ENCODE measurements at places on chromosomes 1 and 21. TPM values are rescaled to one million over a fixed set of nuclear protein-coding genes. Genes with fewer than 3 reads are reported as not detected.
A peak's percentile ranks its signal among the peaks of the same experiment; 100 is the strongest.

- H3K36me3 ChIP-seq, result peaks cover 2% of the 10 kb centered on the region
- H3K27me3 ChIP-seq, result no peaks in the 10 kb centered on the region
- DNase-seq, result no peak
- peak overlapping the region; percentile 53 for H3K4me3 ChIP-seq
- peak overlapping the region; percentile 78 for H3K27ac ChIP-seq
Observed at GRCh38 chr1:113046569-113046968, 26.4 kb upstream of the LRIG2 start.

DNA sequence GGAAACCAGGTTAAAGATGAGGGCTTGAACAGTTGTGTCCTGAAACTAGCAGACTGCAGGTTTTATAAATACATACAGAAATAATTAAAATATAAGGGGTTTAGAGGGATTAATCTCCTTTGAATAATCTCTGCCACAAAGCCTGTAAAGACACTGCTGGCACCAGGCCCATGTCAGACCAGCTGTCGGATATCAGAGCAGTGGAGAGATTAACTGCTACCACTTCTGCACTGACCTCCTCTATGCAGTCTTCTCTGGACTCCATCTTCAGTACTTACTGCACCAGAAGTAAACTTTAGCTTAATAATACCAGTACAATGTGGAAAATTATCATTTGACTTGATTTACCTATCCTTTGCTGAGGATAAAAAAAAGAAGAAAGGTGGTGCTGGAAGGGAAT, 128.6 kb downstream of the LHX4 start:
- H3K4me3 ChIP-seq, result no peak overlapping the region
- no peak for DNase-seq
- H3K27me3 ChIP-seq, result no peaks in the 10 kb centered on the region
- H3K36me3 ChIP-seq, result peaks cover 4% of the 10 kb centered on the region
- H3K4me1 ChIP-seq, result peaks cover 8% of the 10 kb centered on the region

Gene TMPRSS2
- not detected for total RNA-seq

GRCh38 chr1:224767031-224767430, 150.9 kb downstream of the CNIH3 start:
- H3K4me3 ChIP-seq, result no peak overlapping the region
- DNase-seq, result no peak
- no peaks in the 10 kb centered on the region for H3K4me1 ChIP-seq
- no peaks in the 10 kb centered on the region for H3K36me3 ChIP-seq

- no peak overlapping the region for H3K4me3 ChIP-seq
- H3K27ac ChIP-seq, result no peak overlapping the region
- no peaks in the 10 kb centered on the region for H3K36me3 ChIP-seq
Observed at GRCh38 chr1:8848663-8849386, 29.7 kb downstream of the ENO1 start.

- H3K27ac ChIP-seq, result peak within 1 kb of the TSS; percentile 98
- peaks cover 7% of the 10 kb centered on the region for H3K36me3 ChIP-seq
- peaks cover 47% of the 10 kb centered on the region for H3K4me1 ChIP-seq
- H3K27me3 ChIP-seq, result no peaks in the 10 kb centered on the region
- peak within 1 kb of the TSS; percentile 93 for H3K4me3 ChIP-seq
- peak; percentile 21 for DNase-seq
Observed at GRCh38 chr1:181033799-181034451, at the start of gene MR1. MR1 (plus strand) TSS chr1:181033983; CDS start chr1:181034008, 25 bp downstream.

- H3K27me3 ChIP-seq, result no peaks in the 10 kb centered on the region
- no peak overlapping the region for H3K4me3 ChIP-seq
- H3K36me3 ChIP-seq, result peaks cover 18% of the 10 kb centered on the region
- H3K4me1 ChIP-seq, result peaks cover 2% of the 10 kb centered on the region
- no peak for DNase-seq
Observed at GRCh38 chr1:107739651-107740050, 225.3 kb downstream of the VAV3 start.

Gene NSL1
- 36.7 TPM for total RNA-seq

GRCh38 chr1:71087060-71087459, 6.2 kb upstream of the ZRANB2 start:
- peaks cover 25% of the 10 kb centered on the region for H3K27me3 ChIP-seq
- no peak overlapping the region for H3K4me3 ChIP-seq
- no peak for DNase-seq
- H3K4me1 ChIP-seq, result no peaks in the 10 kb centered on the region

GRCh38 chr1:234490793-234491479, 12.0 kb upstream of the TARBP1 start:
- H3K4me3 ChIP-seq, result no peak overlapping the region
- H3K4me1 ChIP-seq, result peaks cover 31% of the 10 kb centered on the region
- DNase-seq, result no peak

DNA sequence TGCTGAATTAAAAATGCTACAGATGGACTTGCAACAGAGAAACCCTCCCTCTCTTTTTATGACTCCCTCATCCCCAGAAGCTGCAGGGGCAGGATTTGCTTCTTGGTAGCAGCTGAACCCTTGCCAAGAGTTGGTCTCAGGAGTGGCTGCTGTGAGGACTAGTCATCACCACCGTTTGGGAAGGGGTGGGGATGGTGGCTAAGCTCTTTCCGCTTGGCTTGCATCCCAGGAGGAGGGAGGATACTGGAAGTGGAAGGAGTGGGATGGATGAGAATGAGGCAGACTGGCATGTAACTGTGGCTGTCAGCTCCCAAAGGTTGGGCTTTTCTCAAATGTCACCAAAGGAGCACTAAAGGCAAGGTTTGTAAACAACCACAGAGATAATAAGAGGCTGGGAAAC, 50.8 kb upstream of the COL24A1 start:
- no peak overlapping the region for H3K27ac ChIP-seq
- no peak for DNase-seq
- no peaks in the 10 kb centered on the region for H3K27me3 ChIP-seq
- H3K36me3 ChIP-seq, result no peaks in the 10 kb centered on the region
- H3K4me1 ChIP-seq, result no peaks in the 10 kb centered on the region
- no peak overlapping the region for H3K4me3 ChIP-seq

DNA sequence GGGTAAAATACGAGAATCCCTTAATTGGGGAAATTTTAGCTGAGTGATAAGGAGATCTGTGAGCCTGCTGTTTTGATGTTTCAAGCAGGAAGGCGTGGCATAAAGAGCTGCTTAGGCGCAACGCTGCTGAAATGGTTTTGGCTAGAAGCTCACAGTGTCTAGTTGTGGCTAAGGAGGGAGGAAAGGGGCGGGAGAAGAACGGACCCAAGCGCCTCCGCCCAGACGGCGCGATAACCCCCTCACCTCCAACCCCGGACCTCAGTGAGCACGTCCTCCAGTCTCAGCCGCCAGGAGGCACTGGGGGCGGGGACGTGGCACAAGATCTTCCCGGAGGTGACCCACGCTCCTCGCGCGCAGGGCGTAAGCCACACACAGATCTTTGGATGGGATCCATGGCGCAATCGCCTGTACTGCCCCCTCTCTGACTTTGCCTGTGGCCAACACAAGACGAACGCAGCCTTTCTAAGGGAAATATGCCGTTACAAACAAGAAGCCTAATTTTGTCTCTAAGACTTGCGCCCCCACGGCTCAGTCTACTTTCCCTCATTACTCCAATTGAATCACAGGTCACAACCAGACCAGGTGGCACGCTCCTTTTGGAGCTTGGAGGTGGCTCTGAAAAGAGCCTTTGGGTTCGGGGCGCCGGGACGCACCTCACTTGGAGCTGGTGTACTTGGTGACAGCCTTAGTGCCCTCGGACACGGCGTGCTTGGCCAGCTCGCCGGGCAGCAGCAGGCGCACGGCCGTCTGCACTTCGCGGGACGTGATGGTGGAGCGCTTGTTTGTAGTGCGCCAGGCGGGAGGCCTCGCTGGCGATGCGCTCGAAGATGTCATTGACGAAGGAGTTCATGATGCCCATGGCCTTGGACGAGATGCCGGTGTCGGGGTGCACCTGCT, 23.4 kb upstream of the RNF187 start:
- peaks cover 34% of the 10 kb centered on the region for H3K27me3 ChIP-seq
- peaks cover 26% of the 10 kb centered on the region for H3K4me1 ChIP-seq
- peak overlapping the region; percentile 84 for H3K27ac ChIP-seq
- H3K4me3 ChIP-seq, result peak overlapping the region; percentile 86
- DNase-seq, result peak; percentile 79

GRCh38 chr1:70290218-70290617, 64.3 kb downstream of the ANKRD13C start:
- no peak for DNase-seq
- H3K27me3 ChIP-seq, result no peaks in the 10 kb centered on the region
- H3K36me3 ChIP-seq, result peaks cover 16% of the 10 kb centered on the region
- H3K4me3 ChIP-seq, result no peak overlapping the region
- no peaks in the 10 kb centered on the region for H3K4me1 ChIP-seq
- no peak overlapping the region for H3K27ac ChIP-seq

DNA sequence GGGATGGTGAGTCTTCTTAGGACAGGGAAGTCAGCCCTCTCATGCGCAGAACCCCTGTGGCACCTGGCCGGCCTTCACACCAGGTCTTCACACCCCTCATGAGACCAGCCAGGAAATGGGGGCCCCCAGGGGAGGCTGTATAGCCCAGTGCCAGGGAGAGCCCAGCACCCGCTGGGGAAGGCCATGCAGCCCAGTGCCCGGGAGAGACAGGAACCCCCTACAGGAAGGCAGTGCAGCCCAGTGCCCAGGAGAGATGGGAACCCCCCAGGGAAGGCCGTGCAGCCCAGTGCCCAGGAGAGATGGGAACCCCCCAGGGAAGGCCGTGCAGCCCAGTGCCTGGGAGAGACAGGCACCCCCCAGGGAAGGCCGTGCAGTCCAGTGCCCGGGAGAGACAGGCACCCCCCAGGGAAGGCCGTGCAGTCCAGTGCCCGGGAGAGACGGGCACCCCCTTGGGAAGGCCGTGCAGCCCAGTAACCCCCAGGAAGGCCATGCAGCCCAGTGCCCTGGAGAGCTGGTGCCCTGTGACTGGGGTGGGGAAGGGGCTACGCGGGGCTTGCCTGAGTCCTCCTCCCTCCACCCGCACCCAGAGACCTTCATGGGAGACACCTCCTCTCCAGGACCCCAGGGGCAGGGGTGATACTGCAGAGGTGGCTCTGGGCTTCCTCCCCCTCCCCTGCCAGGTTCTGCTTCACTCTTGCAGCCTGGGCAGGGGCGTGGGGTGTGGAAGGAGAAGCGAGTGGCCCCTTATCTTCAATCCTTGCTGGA, 110.5 kb upstream of the COL6A1 start:
- no peaks in the 10 kb centered on the region for H3K4me1 ChIP-seq
- no peak overlapping the region for H3K27ac ChIP-seq
- peaks cover 4% of the 10 kb centered on the region for H3K27me3 ChIP-seq
- no peaks in the 10 kb centered on the region for H3K36me3 ChIP-seq
- DNase-seq, result no peak

Gene GUCA2B
- total RNA-seq, result not detected

DNA sequence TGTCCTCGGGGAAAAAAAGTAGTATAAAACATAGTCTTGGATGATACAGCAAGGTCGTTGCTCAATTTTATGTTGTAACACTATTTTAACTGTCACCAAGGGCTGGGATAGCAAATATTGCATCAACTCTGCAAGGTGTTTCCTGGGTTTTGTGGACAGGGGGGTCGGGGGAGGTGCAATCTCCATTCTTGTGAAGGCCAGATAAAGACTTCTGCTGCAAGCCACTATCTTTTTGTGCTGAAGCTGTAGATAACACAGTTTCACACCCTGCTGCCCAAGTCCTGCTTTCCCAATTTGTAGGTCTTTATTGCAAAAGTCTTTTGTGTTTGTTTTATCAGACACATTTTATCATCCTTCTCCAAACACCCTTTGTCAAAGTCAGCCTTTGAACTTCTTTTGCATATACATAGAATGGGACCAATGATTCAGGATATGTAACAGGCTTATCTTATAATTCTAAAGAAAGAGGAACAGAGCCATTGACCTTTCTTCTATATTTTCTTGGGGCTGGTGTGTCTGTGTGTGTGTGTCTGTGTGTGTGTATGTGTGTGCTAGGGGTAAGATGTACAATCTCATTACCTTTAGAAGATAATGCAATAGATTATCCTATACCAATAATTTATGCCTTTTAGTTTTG, 140.6 kb downstream of the RUNX1 start:
- no peak overlapping the region for H3K4me3 ChIP-seq
- H3K27ac ChIP-seq, result no peak overlapping the region
- H3K36me3 ChIP-seq, result peaks cover 4% of the 10 kb centered on the region
- H3K4me1 ChIP-seq, result peaks cover 50% of the 10 kb centered on the region

DNA sequence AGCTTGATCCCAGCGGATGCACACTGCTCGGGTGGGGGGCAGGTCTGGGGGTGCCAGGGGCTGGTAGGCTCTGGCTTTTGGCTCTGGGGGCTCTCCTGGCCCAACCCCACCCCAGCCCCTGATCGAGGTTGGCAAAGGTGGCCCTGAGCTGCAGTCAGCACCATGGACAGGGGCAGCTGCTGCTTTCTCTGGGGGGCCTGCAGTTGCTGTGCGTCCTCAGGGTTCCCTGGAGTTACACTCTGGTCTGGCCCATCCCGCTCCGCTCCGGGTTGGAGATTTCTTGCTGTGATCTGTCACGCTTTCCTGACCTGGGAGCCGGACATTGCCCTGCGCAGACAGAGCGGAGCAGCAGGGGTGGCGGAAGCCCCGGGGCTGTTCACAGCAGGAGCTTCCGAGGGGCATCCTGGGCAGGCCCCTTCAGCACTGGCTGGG, 8.0 kb upstream of the PLCH2 start:
- no peaks in the 10 kb centered on the region for H3K4me1 ChIP-seq
- H3K4me3 ChIP-seq, result no peak overlapping the region
- H3K27me3 ChIP-seq, result peaks cover 16% of the 10 kb centered on the region
- peak; percentile 46 for DNase-seq
- no peak overlapping the region for H3K27ac ChIP-seq

DNA sequence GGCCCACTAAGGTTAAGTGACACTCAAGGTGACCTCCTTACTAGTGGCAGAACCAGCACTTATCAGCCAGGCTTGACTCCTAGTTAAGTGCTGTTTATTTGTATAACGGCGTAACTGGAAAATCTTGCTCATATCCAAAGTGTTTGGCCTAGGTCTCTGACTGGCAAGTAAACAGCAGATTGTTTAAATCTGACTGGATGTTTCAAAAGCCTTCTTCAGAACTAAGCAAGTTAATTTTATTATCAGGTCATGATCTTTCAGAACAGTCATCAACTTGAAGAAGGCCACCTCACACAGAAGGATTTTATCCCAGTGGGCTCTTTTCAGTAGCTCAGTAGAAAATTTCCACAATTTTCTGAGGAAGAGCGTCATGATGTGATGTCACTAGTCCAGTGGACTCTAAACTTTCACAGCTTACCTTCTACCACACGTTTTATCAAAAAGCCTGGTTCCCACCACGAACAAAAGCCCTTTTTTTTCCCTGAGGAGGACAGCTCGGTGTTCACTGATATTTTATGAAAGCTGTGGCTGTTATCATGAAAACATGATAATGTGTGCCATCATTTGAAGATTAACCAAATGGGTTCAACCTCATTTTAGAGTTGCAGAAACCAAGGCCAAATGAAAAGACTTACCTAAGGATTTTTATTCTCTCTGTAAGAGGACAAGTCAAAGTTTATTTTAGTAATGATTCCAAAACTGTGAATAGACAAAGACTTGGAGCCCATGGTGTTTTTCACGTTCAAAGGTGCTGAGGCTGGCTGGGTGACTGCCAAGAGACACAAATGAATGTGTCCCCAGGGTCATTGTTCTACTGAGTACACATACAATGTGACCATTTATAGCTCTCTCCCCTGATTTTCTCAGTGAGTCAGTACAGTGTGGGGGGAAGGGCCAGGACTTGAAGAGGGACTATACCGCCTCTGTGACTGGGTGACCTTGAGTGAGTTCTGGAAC, 9.1 kb downstream of the SGIP1 start:
- no peaks in the 10 kb centered on the region for H3K27me3 ChIP-seq
- H3K27ac ChIP-seq, result no peak overlapping the region
- no peak for DNase-seq
- no peaks in the 10 kb centered on the region for H3K36me3 ChIP-seq
- no peaks in the 10 kb centered on the region for H3K4me1 ChIP-seq

GRCh38 chr1:221718381-221719277, 23.3 kb downstream of the DUSP10 start:
- no peaks in the 10 kb centered on the region for H3K27me3 ChIP-seq
- DNase-seq, result no peak
- H3K4me3 ChIP-seq, result no peak overlapping the region
- peaks cover 50% of the 10 kb centered on the region for H3K4me1 ChIP-seq
- H3K36me3 ChIP-seq, result peaks cover 85% of the 10 kb centered on the region
- no peak overlapping the region for H3K27ac ChIP-seq
